ENCODE measurements at places on chromosomes 6 and 20.

- no peak for DNase-seq
Measured at GRCh38 chr20:49230561-49231133, 11.4 kb downstream of the DDX27 start.

- no peak for DNase-seq
Measured at GRCh38 chr6:40471243-40471642, 115.9 kb downstream of the LRFN2 start.

DNA sequence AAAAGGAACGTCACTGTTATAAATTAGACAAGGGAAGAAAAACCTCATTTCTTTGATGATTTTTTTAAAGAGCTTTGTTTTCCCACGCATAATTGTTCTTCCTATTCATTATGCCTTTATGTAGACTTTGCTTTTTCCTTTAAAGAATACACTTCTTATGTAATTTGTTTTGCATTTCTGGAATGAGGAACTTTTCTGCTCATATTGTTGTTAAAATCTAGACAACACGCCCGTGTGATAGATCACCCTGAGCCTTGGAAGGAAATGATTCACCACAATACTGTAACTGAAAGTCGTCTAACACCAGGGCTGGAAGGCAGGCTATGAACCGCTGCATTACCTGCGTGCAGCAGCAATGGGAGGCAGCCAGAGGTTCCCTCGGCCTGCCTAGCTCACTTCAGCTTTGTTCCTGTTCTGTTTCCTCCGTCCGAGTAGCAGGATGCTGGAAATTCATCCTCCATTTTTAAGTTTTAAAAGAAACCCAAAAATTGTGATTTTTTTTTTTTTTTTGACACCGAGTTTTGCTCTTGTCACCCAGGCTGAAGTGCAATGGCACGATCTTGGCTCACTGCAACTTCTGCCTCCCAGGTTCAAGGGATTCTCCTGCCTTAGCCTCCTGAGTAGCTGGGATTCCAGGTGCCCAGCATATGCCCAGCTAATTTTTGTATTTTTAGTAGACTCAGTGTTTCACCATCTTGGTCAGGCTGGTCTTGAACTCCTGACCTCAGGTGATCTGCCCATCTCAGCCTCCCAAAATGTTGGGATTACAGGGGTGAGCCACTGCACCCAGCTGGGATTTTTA is 49.6 kb upstream of the ZNF217 start:
- DNase-seq: no peak

- no peak for DNase-seq
Measured at GRCh38 chr6:128572294-128572693, 51.9 kb upstream of the PTPRK start.

DNA sequence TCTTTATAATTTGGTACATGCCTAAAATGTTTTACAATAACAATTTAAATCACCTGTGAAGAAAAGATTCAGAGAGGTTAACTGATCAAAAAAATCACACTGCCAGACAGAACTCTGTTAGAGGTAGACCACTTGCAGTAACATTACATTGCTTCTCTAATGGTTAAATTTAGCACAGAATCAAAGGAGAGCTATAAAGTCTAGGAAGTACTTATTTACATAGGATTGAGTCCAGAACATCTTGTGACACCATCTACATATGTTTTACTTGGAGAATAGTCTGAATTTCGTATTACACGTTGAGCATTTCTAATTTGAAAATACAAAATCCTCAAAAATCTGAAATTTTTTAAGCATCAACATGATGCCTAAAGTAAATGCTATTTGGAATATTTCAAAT is 17.2 kb upstream of the TBC1D20 start:
- DNase-seq: no peak

GRCh38 chr6:41064841-41065240 is 7.3 kb downstream of the OARD1 start:
- DNase-seq: no peak

DNA sequence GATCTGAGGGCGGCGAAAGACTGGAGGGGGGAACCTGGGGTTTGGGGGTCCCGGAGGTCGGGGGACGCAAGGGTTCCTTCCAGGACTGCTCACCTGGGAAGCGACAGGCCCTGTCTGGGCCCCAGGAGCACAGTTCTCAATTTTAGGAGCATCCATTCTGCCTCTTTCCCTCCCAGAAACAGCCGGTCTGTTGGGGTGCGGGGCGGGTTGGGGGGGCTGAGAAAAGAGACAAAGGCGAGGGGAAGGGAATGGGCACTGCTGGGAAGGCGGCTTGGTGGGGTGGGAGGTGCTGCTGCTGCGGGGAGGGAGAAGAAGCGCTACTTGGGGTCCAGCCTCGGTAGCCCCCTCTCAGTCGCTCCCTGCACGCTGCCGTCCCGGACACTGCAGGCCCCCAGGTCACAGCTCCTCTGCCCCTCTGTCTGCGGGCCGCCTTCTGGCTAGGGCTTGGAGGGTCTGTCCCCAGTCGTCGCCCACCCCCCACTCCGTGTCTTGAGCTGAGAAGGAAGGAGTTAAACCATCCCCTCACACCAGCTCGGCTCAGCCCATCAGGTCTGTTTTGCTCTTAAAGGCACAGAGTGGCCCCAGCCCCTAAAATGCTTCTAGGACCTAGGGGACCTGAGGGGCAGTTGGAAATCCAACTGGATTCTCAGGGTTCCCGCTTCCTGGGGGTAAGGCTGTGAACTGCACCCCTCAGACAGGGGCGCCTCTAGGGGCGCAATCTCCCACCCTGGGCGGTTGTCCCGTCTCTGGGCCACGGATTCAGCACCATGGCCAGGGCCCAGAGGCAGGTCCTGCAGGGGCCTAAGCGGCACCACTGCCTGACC is 690 bp downstream of the GDAP1L1 start:
- DNase-seq: no peak

All from esophagus squamous epithelium (tissue), 5 donors.